ENCODE measurements at places on chromosomes 6 and 20.
A peak's percentile ranks its signal among the peaks of the same experiment; 100 is the strongest.

GRCh38 chr20:26209171-26209941 is 512.7 kb upstream of the ZNF337 start:
- no peak for DNase-seq

DNA sequence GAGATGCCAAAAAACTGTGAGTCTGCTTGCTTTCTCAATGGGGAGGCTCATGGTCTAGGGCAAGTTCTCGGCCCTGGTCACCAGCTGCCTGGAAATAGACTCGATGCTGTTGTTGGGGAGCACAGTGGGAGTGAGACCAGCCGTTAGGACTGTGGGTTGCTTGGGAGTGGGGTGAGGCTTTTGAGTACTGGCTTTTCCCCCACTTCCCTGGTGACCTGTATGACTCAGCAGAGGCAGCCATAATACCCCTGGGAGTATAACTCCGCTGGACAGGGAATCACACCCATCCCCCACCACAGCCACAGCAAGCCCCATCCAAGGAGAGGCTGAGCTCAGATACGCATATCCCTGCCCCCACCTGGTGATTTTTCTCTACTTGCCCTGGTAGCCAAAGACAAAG is 48.9 kb upstream of the OGFRL1 start:
- no peak for DNase-seq

GRCh38 chr20:14951105-14951504 is 613.7 kb upstream of the FLRT3 start:
- no peak for DNase-seq

- DNase-seq: no peak
Observed at GRCh38 chr20:63860325-63861051, 810 bp upstream of the ABHD16B start.

DNA sequence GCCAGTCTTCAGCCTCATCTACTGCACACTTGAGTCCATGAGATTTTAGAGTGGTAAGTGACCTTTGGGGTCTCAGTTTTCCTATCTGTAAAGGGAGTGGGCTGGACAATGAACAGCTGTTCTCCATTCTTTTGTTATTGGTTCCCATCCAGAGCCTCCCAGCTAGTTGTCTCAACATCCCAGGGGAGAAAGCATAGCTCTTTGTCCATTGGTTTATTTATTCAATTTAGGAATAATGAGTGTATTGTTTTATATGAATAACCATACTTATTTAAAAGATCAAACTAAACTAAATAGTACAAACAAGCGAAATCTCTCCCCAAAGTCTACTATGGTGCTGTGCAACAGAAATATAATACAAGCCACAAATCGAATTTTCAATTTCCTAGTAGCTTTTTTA is 13.7 kb downstream of the PIGT start:
- no peak for DNase-seq

- no peak for DNase-seq
Observed at GRCh38 chr6:38805692-38806091, 90.6 kb downstream of the DNAH8 start.

DNA sequence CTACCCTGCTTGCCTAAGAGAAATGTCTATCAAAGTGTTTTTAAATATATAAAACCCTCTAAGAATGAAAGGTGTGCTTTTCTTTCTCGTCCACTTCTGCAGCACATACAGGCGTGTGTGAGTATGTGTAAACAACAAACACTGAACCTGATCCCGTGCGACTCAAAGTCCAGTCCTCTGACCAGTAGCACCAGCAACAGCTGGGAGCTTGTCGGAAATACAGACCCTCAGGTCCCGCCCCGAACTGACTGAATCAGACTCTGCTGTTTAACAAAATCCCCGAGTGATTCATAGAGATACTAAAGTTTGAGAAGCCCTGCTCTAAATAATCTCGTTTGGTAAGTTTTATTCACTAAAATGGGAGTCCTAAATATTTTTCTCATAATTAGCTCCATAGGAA is 208.0 kb upstream of the KCNQ5 start:
- DNase-seq: no peak

DNA sequence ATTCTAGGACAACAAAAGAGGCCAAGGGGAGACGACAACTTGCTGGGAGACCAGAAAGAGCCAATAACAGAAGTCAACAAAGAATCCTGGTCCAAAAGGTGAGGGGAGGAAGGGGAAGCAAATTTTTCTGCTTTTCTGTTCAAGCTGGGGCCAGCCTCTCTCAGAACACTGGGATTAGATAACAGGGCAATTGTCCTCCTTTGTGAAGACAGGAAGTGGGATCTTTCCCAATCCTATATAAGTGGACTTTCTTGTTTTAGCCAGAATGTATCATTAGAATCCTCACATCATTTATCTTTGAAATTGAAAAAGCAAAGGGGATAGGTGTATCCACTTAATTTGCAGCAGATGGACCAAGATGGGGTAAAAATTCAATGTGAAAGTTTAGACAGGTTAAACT is 101.2 kb upstream of the COL21A1 start:
- no peak for DNase-seq

GRCh38 chr20:17662333-17663039 is 19.6 kb downstream of the RRBP1 start:
- no peak for DNase-seq

- DNase-seq: no peak
Observed at GRCh38 chr6:98380589-98380988, 453.8 kb upstream of the POU3F2 start.

- DNase-seq: no peak
Observed at GRCh38 chr20:17972121-17972520, 3.3 kb downstream of the MGME1 start.

DNA sequence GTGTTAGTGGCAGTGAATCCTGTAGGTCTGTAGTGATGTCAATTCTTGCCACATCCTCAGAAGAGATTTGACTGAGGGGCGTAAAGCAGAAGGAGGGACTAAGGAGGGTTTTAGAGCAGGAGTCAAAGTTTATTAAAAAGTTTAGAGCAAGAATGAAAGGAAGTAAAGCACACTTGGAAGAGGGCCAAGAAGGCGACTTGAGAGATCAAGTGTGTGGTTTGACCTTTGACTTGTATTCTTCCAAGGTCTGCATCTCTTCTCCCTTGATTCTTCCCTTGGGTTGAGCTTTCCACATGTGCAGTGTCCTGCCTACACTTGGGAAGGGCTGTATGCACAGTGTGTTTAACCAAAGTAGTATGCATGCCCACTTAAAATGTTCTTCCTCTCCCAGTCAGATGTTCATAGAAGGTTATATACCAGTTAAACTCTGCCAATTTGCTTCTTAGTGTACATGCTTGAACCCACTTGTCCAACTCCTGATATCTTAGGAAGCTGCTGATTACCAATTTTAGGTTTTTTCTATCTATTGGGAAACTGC is 627.6 kb downstream of the MMUT start:
- DNase-seq: no peak

- DNase-seq: no peak
Observed at GRCh38 chr6:145829950-145830349, 15.4 kb upstream of the FBXO30 start.

DNA sequence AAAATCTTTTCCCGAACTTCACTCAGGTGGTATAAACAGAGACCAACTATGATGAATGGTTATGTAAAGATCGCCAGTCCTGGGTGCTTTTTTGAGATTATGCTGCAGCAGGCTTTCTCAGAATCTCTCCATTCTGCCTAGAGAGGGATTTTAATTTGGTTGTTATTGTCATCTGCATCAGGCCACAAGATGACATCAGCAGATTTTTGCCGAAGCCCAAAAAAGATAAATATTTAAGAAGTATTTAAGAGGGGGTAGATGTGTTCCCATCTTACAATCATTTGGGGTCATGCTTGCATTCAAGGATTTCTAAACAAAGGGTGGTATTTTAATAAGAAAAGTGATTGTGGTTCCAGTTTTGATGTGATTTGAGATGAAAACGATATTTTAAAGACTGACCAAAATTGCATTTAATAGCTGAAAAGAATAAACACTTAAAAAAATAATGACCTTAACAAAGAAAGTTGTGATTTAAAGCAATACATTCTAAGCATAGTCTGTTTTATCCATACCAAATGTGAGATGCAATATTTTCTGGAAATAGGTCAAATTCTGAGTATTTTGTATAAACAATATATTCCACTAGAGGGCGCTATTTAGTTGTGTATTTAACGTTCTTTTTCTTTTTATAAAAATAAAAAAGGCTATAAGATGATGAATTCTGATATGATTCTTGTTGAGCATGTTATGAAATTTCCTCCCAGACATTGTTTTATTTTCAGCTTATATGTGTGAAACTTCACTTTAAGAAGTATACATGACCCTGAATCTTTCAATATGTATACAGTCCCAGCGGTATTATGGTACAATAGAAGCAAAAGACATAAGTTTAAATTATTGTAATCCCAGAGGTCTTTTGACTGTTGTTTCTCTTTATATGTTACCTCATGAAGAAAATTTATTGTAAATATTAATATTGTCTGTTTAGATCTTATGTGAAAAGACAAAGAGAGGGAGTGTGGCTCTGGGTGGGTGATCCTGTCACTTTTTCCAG is 51.0 kb upstream of the ZFP64 start:
- peak; percentile 17 for DNase-seq

DNA sequence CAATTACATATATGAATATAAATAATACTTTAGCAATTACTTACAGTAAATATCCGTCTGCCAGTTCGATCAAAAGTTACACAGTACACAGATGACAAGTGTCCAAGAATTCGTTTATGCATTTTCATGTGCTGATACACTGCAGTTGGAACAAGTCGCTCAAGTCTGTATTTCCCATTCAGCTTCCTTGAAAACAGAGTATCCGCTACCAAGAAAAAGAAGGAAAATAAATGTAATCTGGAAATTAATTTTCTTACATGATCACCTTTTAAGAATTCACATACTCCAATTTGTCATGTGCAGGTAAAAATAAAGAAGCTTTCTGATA is 35.3 kb downstream of the PHIP start:
- DNase-seq: no peak

DNA sequence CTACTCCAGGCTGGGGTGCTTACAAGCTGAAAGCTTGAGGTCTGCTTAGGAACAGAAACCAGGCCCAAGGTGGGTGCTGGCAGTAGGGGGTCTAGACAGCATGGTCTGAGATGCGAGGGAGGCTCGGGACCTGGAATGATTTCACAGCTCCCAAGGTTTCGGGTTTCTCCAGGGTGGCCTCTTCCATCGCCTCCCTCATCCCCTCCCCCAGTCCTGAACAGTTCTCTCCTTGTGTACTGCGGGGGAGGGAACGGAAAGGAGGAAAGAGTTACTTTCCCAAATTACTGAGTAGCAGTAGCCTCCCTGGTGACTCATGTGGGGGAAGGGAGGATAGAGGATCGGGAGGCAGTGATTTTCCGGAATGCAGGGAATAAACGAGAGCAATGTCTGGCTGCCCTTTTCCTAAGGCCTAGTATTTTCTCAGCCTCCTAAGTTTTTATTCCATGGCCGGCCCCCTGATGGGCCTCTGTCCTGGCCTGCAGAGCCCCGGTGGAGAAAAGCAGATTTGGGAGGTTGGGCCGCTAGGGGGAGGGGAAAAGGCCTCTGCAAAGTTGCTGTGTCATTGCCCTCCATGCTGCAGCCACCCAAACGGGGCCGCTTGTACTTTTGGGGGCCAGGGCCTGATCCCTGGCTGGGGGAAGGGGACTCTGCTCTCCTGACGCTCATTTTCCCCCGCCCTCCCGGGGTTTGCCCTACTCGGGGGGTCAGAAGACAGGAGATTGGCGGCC is 1.5 kb downstream of the BRD2 start:
- peak; percentile 30 for DNase-seq

GRCh38 chr6:34521463-34522285 is 34.5 kb downstream of the SPDEF start:
- DNase-seq: no peak

GRCh38 chr6:41504466-41505121 is 41.6 kb upstream of the FOXP4 start:
- DNase-seq: no peak

GRCh38 chr20:10596710-10597121 is 77.1 kb downstream of the JAG1 start:
- DNase-seq: no peak

DNA sequence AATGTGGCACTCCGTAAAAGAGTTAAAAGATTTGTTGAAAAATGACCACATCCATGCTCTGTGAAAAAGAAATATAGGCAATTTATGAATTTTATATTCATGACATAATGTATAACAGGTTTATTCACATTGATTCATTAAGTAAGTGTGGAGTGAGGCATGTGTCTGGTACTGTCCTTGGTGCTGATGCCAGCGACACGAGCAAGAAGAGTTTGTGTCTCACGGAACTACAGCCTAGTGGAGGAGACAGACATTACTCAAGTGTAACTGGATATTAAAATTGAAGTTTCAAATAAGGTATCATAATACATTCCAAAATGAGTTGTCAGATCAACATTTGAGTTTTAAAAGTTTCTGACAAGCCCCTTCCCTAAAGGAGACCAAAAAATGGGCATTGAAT is 158.2 kb upstream of the PRND start:
- DNase-seq: no peak

DNA sequence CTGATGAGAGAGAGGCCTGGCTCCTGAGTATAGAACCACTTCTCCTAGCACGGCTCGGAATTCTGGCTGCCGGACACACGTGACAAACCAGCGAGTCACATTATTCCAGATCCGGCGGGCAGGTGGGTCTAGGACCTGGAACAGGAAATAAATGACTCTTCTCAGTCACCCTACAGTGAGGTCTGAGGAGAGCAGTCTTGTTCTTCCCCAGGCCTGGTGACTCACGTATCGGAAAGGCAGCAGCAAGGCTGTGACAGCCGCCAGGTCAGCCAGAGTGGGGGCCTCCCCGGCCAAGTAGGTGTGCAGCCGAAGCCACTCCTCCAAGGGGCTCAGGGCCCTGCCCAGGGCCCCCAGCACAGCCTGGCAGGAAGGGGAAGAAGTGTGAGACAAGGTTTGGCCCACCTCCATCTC is 2.8 kb downstream of the VARS1 start:
- no peak for DNase-seq

GRCh38 chr6:20481281-20481680 is 53.0 kb upstream of the CDKAL1 start:
- DNase-seq: no peak

DNA sequence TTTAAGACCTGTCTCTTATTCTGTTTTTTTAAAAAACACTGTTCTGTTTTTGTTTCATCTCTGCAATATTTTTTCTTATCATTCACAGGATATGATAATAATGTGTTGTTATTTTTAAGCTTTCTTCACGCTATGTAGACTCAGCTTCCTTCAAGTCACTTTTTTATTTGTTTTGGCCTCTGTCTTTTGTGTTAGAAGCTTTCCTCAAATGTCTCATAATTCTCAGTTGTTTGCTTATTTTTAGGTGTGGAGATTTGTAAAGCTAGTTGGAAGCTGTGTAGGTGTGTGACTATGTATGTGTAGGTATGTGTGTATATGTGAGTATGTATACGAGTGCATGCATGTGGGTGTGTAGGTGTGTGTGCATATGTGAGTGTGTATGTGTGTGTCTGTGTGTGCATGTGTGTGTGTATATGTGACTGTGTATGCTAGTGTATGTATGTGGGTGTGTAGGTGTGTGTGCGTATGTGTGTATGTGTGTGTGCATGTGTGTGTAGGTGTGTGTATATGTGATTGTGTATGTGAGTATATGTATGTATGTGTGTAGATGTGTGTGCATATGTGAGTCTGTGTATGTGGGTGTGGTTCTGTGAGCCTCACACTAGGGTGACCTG is 16.3 kb upstream of the VEGFA start:
- DNase-seq: no peak

All from NCI-H774 (cell line).